ENCODE measurements at places on chromosomes 4 and X.

GRCh38 chrX:56228914-56229313 is 3.2 kb upstream of the KLF8 start:
- H3K27ac ChIP-seq, result no peak overlapping the region
- no peak overlapping the region for H3K4me3 ChIP-seq
- H3K4me1 ChIP-seq, result no peaks in the 10 kb centered on the region
- H3K27me3 ChIP-seq, result no peaks in the 10 kb centered on the region

DNA sequence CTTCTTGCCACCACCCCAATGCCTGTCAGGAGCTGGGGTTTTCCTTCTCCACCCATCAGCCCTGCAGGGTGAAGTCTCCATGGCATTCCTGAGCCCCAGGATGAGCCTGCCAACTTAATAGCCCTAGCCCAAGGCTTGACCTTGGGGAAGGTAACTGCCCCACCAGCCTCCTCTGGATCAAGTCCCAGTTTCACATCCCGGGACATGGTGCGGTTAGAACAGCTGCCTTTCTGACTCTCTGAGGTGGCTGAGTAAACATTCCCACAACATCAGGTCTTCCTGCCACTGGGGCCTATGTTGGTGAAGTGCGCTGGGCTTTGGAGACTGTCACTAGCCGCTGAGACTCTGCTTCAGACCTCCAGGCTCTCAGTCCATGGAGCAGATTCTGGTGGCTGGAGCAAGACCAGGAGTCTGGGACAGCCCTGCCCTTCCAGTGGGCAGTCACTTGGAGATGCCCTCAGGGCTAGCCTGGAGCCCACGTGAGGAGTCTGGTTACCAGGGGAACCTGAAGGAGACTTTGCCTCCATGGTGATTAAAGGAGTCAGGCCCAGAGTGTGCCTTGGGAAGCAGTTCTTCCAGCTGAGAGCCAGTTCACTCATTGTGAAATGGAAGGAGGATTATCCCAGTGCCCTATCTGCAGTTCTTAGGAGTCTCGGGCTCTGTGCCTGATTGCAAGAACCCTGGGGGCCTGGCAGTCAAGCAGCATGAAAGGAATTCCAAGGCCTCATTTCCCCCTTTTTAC is 56.8 kb downstream of the SMIM20 start:
- no peaks in the 10 kb centered on the region for H3K36me3 ChIP-seq
- no peaks in the 10 kb centered on the region for H3K27me3 ChIP-seq
- no peak for DNase-seq

DNA sequence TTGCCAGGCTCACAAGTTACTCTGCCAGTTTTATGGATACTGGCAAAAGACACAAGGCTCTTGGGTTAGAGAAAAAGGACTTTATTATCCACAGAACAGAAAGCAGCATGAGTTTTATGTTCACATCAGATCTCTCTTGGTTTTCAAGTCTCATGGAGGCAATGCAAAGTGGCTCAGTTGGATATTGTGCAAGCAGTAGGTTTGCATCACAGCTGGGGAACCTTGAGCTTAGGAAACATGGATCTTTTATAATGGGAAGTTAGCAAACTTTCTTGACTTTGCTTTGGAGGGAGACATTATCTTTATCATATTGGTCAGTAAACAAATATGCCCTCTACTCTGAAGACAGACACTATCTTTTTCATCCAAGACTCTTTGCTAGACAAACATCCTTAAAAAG is 109.2 kb upstream of the GRPR start:
- H3K36me3 ChIP-seq, result no peaks in the 10 kb centered on the region
- no peaks in the 10 kb centered on the region for H3K27me3 ChIP-seq
- no peak overlapping the region for H3K27ac ChIP-seq

- H3K27me3 ChIP-seq, result no peaks in the 10 kb centered on the region
- H3K27ac ChIP-seq, result no peak overlapping the region
- no peak for DNase-seq
- no peaks in the 10 kb centered on the region for H3K36me3 ChIP-seq
Observed at GRCh38 chrX:39008549-39008948, 207.3 kb downstream of the MID1IP1 start.

- no peak overlapping the region for H3K4me3 ChIP-seq
- no peaks in the 10 kb centered on the region for H3K4me1 ChIP-seq
- no peak overlapping the region for H3K27ac ChIP-seq
- H3K27me3 ChIP-seq, result no peaks in the 10 kb centered on the region
- DNase-seq, result no peak
- H3K36me3 ChIP-seq, result no peaks in the 10 kb centered on the region
Observed at GRCh38 chrX:12239356-12240082, 101.2 kb downstream of the FRMPD4 start.

- H3K27me3 ChIP-seq, result no peaks in the 10 kb centered on the region
- no peaks in the 10 kb centered on the region for H3K4me1 ChIP-seq
- no peak overlapping the region for H3K4me3 ChIP-seq
Observed at GRCh38 chr4:177408023-177408422, 34.2 kb downstream of the AGA start.

- no peak overlapping the region for H3K27ac ChIP-seq
- H3K36me3 ChIP-seq, result no peaks in the 10 kb centered on the region
- no peak for DNase-seq
- H3K4me3 ChIP-seq, result no peak overlapping the region
- no peaks in the 10 kb centered on the region for H3K27me3 ChIP-seq
- no peaks in the 10 kb centered on the region for H3K4me1 ChIP-seq
Observed at GRCh38 chr4:90246816-90247215, 119.6 kb downstream of the CCSER1 start.

- H3K27me3 ChIP-seq, result no peaks in the 10 kb centered on the region
- no peak overlapping the region for H3K4me3 ChIP-seq
- no peaks in the 10 kb centered on the region for H3K36me3 ChIP-seq
Observed at GRCh38 chrX:135307171-135307570, 2.1 kb upstream of the ETDC start.

- no peaks in the 10 kb centered on the region for H3K4me1 ChIP-seq
- DNase-seq, result no peak
- no peak overlapping the region for H3K27ac ChIP-seq
- H3K27me3 ChIP-seq, result no peaks in the 10 kb centered on the region
Observed at GRCh38 chr4:157713342-157713741, 459.5 kb downstream of the GASK1B start.

GRCh38 chrX:4674028-4674782 is 960.8 kb upstream of the PRKX start:
- no peaks in the 10 kb centered on the region for H3K4me1 ChIP-seq
- H3K36me3 ChIP-seq, result no peaks in the 10 kb centered on the region
- no peak overlapping the region for H3K4me3 ChIP-seq
- no peaks in the 10 kb centered on the region for H3K27me3 ChIP-seq

- H3K4me1 ChIP-seq, result no peaks in the 10 kb centered on the region
- no peaks in the 10 kb centered on the region for H3K27me3 ChIP-seq
- H3K27ac ChIP-seq, result no peak overlapping the region
- H3K36me3 ChIP-seq, result no peaks in the 10 kb centered on the region
- H3K4me3 ChIP-seq, result no peak overlapping the region
Observed at GRCh38 chr4:18798123-18798522, 776.6 kb upstream of the LCORL start.

- H3K27me3 ChIP-seq, result no peaks in the 10 kb centered on the region
- no peak overlapping the region for H3K27ac ChIP-seq
- H3K36me3 ChIP-seq, result peaks cover 11% of the 10 kb centered on the region
- peaks cover 6% of the 10 kb centered on the region for H3K4me1 ChIP-seq
- H3K4me3 ChIP-seq, result no peak overlapping the region
Observed at GRCh38 chrX:16826207-16826606, 39.9 kb downstream of the TXLNG start.

All from thyroid gland (tissue), 4 donors.